NCI-H1417 (cell line): ENCODE measurements at places on chromosomes 13 and 19.

GRCh38 chr13:109447667-109448066 lies 338.7 kb downstream of the IRS2 start:
- no peak for DNase-seq

- no peak for DNase-seq
Measured at GRCh38 chr13:39363382-39363772, 239.6 kb downstream of the LHFPL6 start.

DNA sequence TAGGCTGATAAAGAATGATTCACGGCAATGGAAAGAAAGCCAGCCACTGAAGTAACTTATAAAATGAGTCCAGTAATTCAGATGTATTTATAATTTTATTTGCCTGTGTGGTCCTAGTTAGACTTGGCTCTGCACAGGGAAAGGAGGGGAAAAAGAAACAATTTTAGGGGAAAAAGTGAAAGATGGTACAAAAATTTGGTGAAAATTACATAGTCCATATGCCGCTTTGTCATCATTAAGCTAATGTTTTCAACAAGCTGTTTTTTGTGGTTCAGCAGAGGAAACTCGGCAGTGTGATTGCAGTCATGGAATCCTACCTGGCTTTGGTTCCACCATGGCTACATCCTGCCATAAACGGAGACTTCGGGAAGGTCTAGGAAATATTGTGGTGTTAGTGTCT lies 301.9 kb downstream of the ATP8A2 start:
- no peak for DNase-seq

DNA sequence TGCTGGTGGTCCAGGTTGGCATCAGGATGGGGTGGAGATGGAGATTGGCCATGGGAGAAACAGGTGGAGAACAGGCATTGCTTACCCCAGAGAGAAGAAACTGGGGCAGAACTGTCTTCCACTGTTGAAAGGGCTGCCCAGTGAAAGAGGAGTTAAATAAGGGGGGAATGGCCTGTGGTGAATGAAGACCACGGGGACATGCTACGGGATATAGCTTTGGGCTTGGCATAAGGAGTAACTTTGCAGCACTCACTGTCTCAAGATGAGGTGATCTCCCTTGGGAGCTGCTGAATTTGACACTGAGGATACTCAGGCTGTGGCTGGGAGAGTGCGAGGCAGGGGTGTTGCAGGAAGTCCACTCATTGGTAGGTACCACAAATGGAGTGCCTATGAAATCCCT lies 10.6 kb upstream of the GPR18 start:
- no peak for DNase-seq

GRCh38 chr19:49126575-49126974 lies 7.2 kb downstream of the PPFIA3 start:
- no peak for DNase-seq

GRCh38 chr13:85170372-85170771 lies 628.8 kb downstream of the SLITRK6 start:
- peak; percentile 67 for DNase-seq

DNA sequence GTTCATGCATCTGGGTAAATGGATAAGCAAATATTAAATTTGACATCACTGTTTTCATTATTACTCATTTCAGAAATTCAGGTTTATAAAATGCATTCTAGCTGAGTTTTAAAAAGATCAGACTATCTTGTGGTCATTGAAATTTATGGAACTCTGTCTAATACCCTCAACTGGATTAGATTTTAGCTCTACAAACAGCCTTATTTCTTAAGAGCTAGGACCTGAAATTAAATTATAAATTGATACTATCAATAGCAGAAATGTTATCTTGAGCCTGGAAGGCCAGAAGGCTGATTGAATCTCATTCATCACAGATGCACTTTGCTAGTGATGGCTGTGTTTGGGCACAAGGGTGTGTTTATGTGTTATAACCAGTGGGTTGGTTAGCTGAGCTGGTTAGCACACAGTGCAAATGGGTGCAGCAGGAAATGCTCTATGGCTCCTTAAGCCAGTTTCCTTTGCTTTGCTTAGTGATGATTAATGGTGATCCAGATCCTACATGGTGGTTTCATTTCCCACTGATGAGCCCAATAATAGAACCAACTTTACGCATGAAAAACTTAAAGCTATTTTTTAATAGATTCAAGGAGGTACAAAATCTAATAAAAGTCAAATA lies 310.8 kb upstream of the KLF12 start:
- DNase-seq: no peak

DNA sequence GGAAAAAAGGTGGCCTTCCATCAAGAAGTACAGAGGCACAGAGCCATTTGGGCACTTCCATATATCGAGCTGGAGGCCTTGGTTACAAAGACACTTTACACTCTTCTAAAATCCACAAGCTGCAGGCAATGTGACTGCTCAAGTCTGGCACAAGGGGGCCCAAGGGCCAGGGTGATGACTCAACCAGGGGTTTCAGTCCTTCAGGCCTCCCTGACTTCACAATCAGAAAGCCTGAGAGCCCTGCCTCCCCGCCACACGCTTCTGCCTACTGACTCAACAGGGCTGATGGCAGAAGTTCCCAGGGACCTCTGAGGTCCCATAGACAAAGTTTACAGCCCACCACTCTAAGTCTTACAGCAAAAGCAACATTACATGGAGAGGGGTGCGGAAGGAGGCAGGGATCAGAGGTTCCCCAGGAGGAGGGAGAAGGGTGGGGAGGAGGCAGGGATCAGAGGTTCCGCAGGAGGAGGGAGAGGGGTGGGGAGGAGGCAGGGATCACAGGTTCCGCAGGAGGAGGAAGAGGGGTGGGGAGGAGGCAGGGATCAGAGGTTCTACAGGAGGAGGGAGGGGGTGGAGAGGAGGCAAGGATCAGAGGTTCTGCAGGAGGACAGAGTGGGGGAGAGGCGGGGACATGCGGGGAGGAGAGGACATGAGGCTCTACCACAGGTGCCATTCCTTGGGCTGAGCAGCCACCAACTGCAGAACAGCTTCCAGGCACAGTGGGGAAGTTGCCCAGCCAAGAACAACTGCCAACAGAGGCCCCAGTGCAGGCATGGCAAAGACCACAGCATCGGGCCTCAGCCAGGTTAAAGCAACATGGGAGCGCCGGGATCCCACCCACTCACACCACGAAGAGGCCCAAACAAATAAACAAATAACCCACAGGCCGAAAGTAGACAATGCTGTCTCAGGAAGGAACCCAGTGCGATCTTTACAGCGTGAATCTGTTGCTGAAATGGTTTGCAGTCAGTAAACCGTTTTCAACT lies 52.0 kb downstream of the SLC7A1 start:
- DNase-seq: no peak

- no peak for DNase-seq
Measured at GRCh38 chr19:5130371-5131030, 161.6 kb downstream of the KDM4B start.

DNA sequence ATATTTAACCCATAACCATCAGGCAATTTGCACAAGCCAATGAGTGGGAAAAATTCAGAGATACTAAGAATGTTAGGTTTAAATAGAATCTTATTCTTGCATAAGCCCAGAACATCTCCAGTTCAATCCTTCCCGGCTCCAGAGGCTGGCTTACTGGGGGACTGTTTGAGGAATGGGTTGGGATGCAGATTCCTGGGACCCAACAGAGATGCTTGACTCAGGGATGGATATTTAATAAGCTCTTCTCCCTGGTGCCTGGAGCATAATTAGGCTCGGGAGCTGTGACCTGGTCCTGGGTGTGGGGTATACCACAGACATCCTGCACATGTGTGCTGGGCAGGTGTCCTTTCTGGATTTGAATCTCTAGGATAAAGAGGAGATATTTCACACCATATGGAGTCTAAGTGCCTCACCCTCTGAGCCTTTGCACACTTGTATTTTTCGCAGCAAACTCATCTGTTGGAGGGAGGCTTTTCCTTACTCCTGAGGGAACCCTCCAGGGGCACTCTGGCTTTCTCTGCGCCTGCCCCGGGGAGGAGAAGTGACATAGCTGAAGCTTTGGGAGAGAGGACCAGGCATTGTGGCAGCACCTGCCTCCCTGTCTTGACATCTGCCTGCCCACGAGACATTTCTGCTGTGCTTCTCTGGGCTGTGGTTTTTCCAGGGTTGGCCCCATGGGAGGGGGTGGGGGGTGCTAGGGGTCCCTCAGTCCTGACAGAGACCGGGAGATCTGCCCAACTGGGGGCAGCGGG lies 36.1 kb upstream of the ANKRD10 start:
- DNase-seq: no peak

DNA sequence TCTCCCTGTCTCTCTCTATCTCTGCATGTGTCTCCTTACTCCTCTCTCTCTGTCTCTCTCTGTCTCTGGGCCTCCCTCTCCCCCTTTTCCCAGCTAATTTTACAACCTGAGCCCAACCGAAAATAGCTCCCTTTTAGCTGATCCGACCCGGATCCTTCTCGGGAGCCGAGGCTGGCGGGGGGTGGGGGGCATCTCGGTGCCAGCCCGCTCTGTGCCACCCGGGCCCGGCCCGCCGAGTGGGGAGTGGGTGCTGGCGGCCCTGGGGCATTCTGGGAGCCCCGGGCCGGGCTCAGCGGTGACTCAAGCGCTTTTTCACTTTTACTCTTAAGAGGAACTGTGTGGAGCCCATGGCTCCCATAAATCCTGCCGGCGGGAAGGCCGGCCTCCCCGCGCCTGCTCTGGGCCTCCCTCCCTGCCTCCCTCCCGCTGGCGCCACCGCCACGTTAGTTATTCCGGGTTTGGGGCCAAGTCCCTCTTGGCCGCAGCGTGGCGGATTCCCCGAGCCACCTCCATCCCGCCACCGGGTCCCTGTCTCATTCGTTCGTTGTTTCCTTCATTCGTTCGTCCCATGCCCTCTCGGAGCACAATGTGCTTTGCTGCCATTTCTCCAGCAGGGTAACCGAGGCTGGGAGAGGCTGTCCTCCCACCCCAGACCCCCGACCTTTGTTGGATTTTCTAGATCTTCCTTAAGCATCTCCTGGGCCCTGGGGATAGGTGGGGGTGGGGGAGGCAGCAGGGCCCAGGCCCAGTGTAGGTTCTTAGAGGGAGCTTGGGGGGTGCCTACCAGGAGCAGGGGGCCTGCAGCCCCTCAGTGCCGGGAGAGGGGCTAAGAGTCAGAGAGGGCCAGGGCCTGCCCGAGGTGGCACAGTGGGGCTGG lies 3.2 kb downstream of the NFIC start:
- no peak for DNase-seq

- DNase-seq: no peak
Measured at GRCh38 chr19:33998302-33998701, 174.0 kb upstream of the LSM14A start.
